ENCODE measurements at places on chromosomes 4 and X.

DNA sequence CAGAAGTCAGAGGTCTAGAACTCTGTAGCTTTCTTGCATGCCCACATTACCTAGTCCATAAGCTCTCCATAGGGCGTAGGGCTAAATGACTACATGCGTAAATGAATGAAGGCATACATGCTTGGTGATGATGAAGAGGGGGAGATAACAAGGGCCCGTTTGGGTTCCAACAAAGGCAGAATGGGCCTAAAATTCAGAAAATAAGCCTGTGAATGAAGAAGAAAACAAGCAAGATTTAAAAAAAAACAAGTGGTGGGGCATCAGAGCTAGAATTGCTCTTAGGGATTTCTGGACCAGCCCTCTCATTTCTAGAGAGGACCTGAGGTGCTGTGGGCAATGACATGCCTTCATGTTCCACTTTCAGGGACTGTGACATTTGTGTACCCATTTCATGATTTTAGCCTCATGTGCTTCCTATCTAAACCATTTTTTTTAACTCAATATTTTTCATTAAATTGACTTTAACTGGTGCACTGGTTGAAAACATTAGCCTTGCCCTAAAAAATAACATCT is 12.1 kb downstream of the GPRIN3 start:
- no peak for DNase-seq

- DNase-seq, result no peak
Observed at GRCh38 chr4:40662962-40663604, 33.4 kb upstream of the RBM47 start.

GRCh38 chr4:67084783-67085182 is 460.5 kb downstream of the CENPC start:
- no peak for DNase-seq

GRCh38 chr4:106409901-106410889 is 41.6 kb upstream of the GIMD1 start:
- no peak for DNase-seq

DNA sequence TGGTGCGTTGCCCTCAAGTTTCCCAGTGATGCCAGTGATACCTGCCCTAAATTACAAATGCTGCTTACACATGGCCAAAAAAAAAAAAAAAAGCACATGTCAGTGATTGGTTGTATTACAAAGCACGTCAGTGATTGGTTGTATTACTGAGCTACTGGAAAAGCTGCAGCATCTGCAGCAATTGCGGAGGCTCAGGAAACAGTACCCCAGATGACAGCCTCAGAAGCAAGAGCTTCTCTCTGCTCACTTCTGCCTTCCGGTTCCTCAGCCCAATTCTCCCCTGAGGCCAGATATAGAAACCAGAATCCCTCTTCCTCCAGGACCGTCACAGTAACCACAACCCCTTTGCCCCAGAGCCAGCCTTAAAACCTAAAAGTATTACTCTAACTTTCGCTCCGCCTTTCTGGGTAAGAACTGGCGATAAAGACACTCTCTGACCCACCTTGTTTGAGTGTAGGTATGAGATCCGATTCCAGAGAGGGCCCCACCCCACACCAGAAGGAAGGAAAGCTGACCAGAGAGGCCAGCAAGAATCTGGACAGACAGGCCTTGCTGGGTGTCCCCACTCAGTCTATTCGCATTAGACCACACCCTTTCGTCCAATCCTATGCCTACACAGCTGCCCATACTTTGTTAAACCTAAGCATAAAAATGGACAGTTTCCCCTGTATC is 85.0 kb upstream of the SORBS2 start:
- DNase-seq, result no peak

- no peak for DNase-seq
Observed at GRCh38 chr4:48635310-48635709, 144.8 kb downstream of the FRYL start.

- DNase-seq, result no peak
Observed at GRCh38 chr4:133147286-133147821, 1.7 kb upstream of the PCDH10 start.

- DNase-seq, result no peak
Observed at GRCh38 chrX:78957768-78958130, 12.6 kb downstream of the P2RY10 start.

GRCh38 chr4:2767705-2768074 is 11.6 kb upstream of the TNIP2 start:
- no peak for DNase-seq

DNA sequence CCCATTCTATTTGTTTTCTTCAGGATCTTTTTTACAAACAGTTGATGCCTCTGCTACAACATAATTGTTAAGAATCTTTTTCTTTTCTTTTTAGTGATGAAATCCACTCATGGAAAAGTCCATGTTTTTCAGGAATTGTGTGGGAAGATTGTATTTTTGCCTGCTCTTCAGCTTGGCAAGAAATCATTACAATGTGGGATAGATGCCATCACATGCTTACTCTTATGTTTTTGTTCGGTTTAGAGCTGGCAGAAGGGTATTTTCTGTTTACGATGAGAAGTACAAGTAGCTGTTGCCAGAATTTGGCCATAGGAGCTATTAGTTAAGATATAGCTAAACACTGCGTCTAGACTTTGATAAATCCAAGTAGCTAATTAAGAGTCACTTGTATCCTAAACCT is 2585.3 kb downstream of the ARAP2 start:
- DNase-seq, result no peak

DNA sequence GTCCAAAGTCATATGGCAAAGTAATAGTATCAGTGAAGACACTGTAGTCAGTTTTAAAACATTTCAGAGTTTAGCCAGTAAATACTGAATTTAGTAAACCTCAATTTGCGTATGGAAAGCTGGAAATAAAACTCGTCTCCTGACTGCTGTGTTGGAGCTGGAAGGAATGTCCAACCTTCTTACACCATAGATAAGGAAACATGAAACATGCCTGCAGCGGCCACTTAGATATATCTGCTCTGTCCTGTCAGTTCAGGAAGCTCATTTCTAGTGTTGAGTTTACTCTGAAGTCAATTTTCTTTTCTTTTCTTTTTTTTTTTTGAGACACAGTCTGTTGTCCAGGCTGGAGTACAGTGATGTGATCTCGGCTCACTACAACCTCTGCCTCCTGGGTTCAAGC is 21.2 kb downstream of the ARHGAP10 start:
- DNase-seq, result no peak

DNA sequence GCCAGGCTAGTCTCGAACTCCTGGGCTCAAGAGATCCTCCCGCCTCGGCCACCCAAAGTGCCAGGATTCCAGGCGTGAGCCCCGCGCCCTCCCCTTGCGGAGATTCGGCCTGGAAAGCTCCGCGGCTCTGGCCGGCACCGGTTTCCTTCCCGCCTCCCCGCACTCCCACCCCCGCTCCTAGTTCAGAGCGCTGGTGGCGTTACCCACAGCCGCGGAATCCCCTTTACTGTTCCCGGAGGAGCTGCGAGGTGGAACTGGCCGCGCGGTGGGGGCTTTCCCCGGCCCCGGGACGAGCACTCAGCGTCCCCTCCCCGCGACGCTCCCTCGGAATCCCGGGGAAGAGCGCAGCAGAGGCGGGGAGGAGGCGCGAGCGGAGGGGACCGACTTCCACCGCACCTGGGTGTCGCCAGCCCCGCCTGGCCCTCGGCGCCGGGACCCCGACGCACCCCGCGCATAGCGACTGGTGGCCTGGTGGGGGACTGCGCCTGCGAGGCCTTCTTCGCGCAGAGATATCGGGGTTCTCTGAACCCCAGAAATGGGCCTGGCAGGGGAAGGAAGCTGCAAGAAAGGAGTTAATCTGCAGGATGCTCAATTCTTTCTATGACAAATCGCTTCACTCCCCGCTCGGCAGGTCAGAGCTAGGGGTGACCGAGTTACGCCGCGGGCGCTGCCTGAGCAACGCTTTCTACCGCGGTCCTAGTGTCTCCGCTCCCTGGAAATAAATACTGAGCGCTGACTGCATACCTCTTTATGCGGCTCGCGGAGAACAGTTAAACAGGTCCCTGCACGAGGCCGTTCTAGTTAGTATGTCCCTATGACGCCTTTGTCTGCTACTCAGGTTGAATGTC is 14.6 kb upstream of the SLC25A4 start:
- DNase-seq, result no peak

- no peak for DNase-seq
Observed at GRCh38 chr4:173807347-173807746, 277.3 kb upstream of the HAND2 start.

GRCh38 chr4:178462710-178463109 is 1020.5 kb upstream of the AGA start:
- DNase-seq, result no peak

GRCh38 chr4:37586194-37586593 is 100.0 kb downstream of the RELL1 start:
- no peak for DNase-seq

- DNase-seq, result no peak
Observed at GRCh38 chr4:19256823-19257222, 994.9 kb upstream of the SLIT2 start.

- DNase-seq, result no peak
Observed at GRCh38 chr4:72169861-72170260, 138.1 kb downstream of the NPFFR2 start.

DNA sequence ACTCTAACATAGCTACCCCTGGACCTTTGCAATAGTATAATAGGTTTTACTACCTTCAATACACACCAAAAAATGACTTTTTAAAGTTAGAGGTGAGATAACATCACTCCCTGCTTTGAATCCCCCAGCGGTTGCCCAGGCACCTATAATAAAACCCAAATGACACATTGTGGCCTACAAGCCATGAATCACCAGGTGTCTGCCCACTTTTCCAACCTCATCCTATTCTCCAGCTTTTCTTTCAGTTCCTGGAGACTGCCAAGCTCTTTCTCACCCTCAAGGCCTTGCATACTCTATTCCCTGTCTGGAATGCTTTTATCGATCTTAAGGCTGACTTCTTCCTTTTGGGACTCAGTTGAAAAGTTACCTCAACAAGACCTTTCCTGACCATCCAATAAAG is 16.4 kb upstream of the PRSS48 start:
- DNase-seq, result no peak

- DNase-seq, result no peak
Observed at GRCh38 chr4:37728064-37728463, 41.9 kb upstream of the RELL1 start.

DNA sequence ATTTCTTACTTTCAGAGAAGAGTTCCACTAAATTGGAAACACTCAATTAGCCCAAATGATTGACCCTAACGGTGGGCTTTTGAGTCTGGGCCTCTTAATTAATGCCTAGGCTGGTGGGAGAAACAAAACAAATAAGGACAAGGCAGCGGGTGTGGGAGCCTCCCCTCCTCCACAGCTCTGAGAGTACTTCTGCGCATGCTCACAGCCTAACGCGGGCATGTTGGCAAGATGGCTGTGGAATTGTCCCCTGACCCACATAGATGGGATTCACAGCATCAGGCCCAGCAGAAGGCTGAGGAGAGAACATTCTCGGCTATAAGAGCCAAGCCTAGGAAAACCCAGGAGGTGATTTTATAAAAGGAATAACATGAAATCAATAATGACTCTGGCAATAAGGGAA is 230.1 kb downstream of the HS6ST2 start:
- DNase-seq, result no peak

DNA sequence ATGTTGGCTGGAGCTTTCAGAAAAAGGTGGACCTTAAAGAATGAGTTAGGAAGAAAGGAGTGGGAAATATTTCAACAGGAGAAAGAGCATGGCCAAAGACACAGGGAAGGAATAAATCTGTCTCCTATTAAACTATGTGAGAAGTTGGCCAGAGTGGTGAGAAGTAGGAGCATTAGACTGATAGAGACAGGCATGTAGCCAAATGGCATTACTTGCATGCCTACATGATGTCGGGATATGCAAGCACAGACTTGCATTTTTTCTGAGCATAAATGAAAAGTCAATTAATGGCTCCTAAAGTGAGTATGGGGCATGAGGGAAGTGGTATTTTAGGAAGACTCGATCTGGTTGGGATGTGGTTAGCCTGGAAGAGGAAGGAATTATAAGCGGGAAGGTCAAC is 279.6 kb upstream of the PITX2 start:
- no peak for DNase-seq

GRCh38 chr4:85508654-85509053 is 33.7 kb downstream of the ARHGAP24 start:
- no peak for DNase-seq

GRCh38 chrX:46882266-46882665 is 30.0 kb upstream of the JADE3 start:
- no peak for DNase-seq

DNA sequence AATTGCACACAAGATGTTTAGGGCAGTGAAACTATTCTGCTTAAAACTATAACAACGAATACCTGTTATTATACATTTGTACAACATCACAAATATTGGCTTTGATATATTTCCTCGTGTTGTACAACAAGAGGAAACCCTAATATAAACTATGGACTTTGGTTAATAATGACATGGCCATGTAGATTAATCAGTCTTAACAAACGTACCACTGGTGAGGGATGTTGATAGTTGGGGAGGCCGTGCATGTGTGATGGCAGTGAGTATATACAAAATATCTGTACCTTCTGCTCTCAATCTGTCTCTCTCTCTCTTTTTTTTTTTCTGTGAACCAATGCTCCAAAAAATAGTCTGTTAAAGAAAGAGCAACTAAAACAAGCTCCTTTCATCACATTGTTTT is 22.2 kb upstream of the HPGD start:
- no peak for DNase-seq

DNA sequence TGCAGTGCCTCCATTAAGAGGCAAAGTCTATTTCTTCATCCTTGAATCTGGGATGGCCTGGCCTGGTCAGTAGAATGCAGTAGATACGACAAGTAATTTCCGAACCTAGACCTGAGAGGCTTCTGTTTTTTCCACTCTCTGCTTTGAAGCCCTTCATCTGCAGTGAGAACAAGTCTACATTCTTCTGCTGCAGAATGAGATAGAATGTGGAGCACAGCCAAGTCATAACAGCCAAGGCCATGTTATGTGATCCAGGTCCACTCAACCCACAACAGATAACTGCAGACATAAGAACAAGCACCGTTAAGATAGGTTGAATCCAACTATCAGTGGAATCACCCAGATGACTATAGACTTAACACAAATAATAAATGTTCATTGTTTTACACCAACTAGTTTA is 1297.7 kb downstream of the C4orf33 start:
- no peak for DNase-seq

DNA sequence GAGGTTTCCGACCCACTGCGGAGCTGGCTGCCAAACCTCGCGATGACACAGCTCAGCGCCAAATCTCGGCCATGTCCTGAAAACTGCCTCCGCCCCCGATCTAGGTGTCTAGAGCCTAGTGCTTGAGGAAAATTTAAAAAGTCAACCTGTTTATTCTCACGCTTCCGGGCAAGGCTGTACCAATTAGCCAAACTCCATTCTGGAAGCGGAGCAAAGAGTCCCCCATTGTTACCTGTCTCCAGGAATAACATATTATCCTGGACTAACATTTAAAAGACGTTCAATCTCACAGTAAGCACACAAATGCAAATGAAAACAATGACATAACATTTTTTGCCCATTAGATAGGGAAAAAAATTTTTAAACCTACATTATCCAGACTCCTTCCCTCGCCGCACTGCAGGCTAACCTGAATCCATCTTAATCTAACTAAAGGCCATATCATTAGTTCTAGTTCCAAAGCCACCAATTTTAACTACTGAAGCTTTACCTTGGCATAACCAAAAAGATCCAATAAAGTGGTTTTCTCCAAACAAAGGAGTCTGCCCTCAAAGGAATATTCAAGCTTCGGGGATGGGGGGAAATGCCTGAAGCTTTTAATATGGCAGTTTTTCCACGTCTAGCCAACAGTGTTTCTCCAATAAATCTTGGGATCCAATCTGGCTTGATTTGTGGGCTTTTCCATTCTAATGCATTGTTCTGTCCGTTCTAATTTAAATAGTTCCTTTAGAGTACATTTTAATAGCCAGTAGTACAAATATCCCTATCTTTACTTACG is 1.9 kb downstream of the HUWE1 start:
- DNase-seq, result no peak

- DNase-seq, result no peak
Observed at GRCh38 chr4:119666653-119667091, 38.1 kb upstream of the PDE5A start.
